ENCODE measurements at places on chromosomes 6 and 20.
A peak's percentile ranks its signal among the peaks of the same experiment; 100 is the strongest.

- DNase-seq: peak; percentile 5
- peaks cover 87% of the 10 kb centered on the region for H3K27me3 ChIP-seq
- peaks cover 7% of the 10 kb centered on the region for H3K4me1 ChIP-seq
Observed at GRCh38 chr6:10882657-10883171, 873 bp upstream of the GCM2 start.

DNA sequence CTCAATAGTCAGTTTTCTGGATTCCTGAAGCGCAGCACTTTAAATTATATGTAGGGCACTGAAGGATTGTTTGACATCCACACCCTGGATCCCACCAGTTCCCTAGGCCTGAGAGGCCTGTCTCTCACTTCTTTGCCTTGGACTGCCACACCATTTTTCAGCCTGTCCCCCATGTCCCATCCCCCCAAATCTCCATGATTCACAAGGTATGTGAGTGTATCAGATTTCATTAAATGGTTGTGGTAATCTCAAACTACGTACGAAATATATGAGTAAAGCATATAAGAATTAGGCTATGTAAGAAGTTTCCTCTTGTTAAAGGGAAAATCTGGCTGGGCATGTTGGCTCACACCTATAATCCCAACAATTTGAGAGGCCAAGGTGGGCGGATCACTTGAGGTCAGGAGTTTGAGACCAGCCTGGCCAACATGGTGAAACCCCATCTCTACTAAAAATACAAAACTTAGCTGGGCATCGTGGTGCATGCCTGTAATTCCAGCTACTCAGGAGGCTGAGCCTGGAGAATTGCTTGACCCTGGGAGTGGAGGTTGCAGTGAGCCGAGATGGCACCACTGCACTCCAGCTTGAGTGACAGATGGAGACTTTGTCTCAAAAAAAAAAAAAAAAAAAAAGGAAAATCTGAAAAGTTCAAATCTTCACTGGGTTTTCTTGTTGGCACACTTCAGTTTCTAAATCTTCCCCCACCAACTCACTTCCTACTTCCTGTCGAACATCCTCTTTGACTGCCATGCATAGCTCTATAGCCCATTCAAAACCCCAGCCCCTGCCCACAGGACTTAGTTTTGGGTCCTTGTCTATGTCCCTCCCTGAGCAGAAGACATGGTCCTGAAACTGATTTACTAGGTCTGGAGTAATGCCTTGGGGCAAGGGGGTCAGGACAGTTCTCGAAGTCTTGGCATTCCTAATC, 97.3 kb upstream of the SHLD1 start:
- no peak for DNase-seq
- no peak overlapping the region for H3K4me3 ChIP-seq
- H3K27ac ChIP-seq: peak overlapping the region; percentile 91
- H3K27me3 ChIP-seq: no peaks in the 10 kb centered on the region
- H3K4me1 ChIP-seq: peaks cover 14% of the 10 kb centered on the region

GRCh38 chr20:20731945-20732296, 19.5 kb upstream of the RALGAPA2 start:
- no peaks in the 10 kb centered on the region for H3K27me3 ChIP-seq
- H3K27ac ChIP-seq: no peak overlapping the region
- H3K36me3 ChIP-seq: no peaks in the 10 kb centered on the region
- no peak for DNase-seq
- H3K4me3 ChIP-seq: no peak overlapping the region
- H3K4me1 ChIP-seq: no peaks in the 10 kb centered on the region

GRCh38 chr6:36695414-36695813, 2.2 kb upstream of the RAB44 start:
- H3K36me3 ChIP-seq: no peaks in the 10 kb centered on the region
- DNase-seq: no peak
- H3K27me3 ChIP-seq: no peaks in the 10 kb centered on the region
- H3K4me1 ChIP-seq: no peaks in the 10 kb centered on the region
- no peak overlapping the region for H3K27ac ChIP-seq

GRCh38 chr6:146985111-146985510, 219.1 kb upstream of the STXBP5 start:
- no peaks in the 10 kb centered on the region for H3K36me3 ChIP-seq
- H3K4me1 ChIP-seq: peaks cover 9% of the 10 kb centered on the region
- H3K4me3 ChIP-seq: no peak overlapping the region
- DNase-seq: peak; percentile 68
- H3K27me3 ChIP-seq: no peaks in the 10 kb centered on the region
- no peak overlapping the region for H3K27ac ChIP-seq

GRCh38 chr20:52130406-52130805, 61.2 kb downstream of the ZFP64 start:
- no peaks in the 10 kb centered on the region for H3K27me3 ChIP-seq
- H3K4me1 ChIP-seq: no peaks in the 10 kb centered on the region
- no peak overlapping the region for H3K27ac ChIP-seq
- H3K4me3 ChIP-seq: no peak overlapping the region
- H3K36me3 ChIP-seq: no peaks in the 10 kb centered on the region
- no peak for DNase-seq

DNA sequence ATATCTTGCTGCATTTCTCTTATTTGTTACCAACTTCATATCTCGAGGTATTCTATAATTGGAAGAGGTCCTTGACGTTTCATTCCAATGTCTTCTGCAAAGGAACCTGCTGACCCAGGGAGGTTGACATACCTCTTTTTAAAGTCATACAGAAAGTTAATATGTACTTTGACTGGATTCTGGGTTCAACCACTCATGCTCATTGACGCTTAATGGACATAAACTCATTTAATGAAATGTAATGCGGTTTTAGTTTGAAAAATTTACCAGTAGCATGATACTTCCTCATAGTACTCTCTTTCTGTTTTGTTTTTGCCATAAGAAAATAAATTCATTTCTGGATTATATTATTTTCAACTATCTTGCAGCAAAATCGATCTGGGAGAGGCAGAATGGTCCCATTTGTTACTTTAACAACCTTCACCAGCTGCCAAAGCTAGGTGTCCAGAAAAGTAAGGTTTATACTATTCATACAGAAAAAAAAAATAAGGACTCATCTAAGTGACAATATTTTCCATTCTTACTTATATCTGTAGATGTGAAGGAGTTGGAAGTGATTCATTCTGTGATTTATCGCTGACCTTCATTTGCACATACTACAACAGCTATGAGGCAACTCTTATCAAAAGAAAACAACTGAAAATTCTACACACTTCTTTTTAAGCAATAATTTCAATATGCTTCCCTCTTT, 101.6 kb downstream of the ATXN1 start:
- peaks cover 5% of the 10 kb centered on the region for H3K4me1 ChIP-seq
- no peaks in the 10 kb centered on the region for H3K36me3 ChIP-seq
- H3K4me3 ChIP-seq: no peak overlapping the region
- DNase-seq: no peak
- no peaks in the 10 kb centered on the region for H3K27me3 ChIP-seq

DNA sequence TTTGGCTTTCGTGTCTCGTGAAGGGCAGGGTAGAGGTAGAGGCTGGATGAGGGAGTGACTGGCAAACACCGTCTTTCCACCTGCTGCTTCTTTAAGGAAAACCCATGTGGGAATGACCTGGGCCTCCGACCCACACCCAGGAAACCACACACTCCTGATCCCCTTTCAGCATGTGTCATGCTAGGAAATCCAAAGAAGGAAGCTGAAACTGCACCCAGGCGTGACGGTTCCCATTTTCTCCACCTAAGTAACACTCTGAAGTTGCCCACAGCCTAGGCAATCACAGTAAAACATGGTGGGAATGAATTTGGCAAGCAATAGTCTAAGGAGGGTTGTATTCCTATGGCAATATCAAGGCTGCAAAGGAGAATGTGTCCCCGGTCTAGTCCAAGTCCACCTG, 538.4 kb upstream of the NOX3 start:
- H3K4me3 ChIP-seq: no peak overlapping the region
- no peaks in the 10 kb centered on the region for H3K4me1 ChIP-seq
- no peaks in the 10 kb centered on the region for H3K36me3 ChIP-seq
- H3K27ac ChIP-seq: no peak overlapping the region

DNA sequence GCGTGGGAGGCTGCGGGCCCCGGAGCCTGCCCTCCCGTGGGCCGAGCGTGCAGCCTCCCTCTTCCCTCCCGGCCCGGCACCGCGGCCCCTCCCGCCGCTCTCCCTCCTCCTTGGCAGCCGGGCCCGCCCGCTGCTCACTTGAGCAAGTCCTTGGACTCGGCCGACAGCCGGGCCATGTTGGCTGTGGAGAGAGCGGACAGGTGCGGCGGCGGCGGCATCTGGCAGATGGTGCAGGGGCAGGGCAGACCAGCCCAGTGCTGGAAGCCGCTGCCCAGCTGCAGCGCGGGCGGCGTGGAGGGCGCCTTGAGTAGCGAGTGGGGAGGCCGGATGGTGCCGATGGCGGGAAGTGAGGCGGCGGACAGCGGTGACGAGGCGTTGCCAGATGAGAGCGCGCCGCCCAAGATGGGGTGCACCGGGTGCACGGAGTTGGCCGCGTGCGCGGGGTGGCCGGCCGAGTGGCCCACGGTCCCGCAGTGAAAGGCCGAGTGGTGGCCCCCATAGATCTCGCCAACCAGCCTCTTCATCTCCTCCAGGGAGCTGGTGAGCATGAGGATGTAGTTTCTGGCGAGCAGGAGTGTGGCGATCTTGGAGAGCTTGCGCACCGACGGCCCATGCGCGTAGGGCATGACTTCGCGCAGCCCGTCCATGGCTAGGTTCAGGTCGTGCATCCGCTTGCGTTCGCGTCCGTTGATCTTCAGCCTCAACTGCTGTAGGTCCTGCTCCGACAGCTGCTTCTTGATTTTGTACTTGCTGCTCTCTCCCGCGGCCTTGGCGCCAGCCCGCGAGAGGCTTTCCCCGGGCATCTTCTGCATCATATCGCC, 766 bp downstream of the OLIG3 start:
- H3K27ac ChIP-seq: no peak overlapping the region
- no peak for DNase-seq
- H3K4me3 ChIP-seq: no peak overlapping the region
- peaks cover 18% of the 10 kb centered on the region for H3K4me1 ChIP-seq
- H3K27me3 ChIP-seq: peaks cover 100% of the 10 kb centered on the region

GRCh38 chr6:160239929-160240690, 18.5 kb downstream of the SLC22A2 start:
- no peak for DNase-seq
- H3K36me3 ChIP-seq: no peaks in the 10 kb centered on the region
- H3K27ac ChIP-seq: peak overlapping the region; percentile 91
- no peaks in the 10 kb centered on the region for H3K27me3 ChIP-seq

DNA sequence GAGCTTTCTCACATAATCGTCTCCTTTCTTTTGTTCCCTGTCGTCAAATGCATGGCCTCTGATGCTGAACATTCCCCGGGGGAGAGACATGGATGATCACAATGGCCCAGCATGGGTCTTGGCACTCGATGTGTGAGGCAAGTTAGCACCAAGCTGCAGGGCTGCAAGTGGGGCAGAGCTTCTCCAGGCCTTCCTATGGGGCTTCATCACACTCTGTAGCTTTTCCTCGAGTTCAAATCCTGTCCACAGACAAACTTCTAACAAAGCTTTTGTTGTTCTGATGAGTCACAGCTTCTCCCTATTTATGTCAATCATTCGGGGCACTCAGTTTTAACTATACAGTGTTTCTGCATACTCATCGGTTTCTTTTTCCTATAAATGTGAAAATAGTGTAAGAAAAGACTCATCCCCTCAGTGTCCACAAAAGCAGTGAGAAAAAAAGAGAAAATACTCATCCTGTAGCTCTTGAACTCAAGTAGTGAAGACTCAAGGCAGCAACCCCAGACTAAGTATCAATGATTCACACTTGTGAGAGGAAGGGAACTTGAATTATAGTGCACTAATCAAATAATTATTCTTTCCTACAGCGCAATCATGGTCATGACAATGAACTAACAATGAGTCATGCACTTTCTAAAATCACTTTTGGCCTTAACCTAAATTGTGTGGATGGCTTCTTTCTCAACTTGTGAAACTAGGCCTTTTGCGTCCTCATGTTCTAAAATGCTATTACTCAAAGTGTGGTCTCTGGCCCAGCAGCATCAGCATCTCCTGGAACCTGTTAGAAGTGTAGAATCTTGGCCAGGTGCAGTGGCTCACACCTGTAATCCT, 68.4 kb upstream of the NOX3 start:
- DNase-seq: no peak
- no peak overlapping the region for H3K27ac ChIP-seq
- H3K36me3 ChIP-seq: no peaks in the 10 kb centered on the region
- H3K4me3 ChIP-seq: no peak overlapping the region

DNA sequence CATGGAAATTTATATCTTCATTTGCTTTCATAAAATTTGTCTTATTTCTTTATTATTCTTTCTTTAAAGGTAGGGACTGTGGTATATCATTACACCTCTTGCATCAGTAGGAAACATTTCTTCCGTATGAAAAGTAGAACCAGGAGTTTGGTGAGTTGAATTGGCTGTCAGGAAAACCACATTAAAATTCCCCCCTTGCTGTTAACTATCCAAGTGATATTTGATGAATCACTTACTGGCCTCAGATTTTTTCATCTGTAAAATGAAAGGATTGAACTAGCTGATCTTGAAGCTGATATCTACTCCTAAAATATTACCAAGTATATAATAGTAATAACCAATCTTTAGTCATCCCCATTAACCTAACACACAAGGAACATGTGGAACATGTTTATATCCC, 460.9 kb downstream of the GJA1 start:
- H3K4me1 ChIP-seq: no peaks in the 10 kb centered on the region
- H3K27ac ChIP-seq: no peak overlapping the region
- H3K36me3 ChIP-seq: no peaks in the 10 kb centered on the region
- H3K4me3 ChIP-seq: no peak overlapping the region

DNA sequence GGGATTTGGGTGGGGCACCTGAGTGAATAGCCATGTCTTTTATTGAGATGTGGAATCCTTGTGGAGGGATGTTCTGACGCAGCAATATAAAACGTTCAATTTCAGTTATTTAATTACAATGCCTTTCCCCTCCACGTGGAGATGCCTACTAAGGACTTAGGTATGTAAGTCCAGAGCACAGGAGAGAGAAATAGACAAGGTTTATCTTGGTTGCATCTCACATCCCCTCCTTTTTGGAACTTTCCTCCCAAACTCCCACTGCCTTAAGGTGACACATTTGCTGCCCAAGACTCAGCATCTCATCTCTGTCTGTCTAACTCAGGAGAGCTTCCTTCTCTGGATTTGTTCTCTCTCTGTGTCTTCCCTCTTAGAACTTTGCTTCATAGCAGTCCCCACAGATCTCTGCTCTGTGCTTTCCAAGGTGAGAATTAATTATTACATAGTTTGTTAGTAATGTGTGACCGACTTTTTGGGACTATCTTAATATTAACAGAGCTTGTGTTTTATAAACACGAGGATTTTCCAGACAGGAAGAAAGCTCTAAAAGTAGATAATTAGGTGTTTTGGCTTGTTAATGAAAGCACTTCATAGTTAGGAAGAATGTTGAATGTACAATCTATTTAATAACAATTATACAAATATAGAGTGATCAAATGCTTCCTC, 52.6 kb downstream of the COL19A1 start:
- no peaks in the 10 kb centered on the region for H3K36me3 ChIP-seq
- H3K27me3 ChIP-seq: no peaks in the 10 kb centered on the region
- H3K4me3 ChIP-seq: no peak overlapping the region
- H3K27ac ChIP-seq: no peak overlapping the region
- peaks cover 12% of the 10 kb centered on the region for H3K4me1 ChIP-seq

- H3K36me3 ChIP-seq: no peaks in the 10 kb centered on the region
- peaks cover 29% of the 10 kb centered on the region for H3K27me3 ChIP-seq
- H3K4me3 ChIP-seq: no peak overlapping the region
- no peaks in the 10 kb centered on the region for H3K4me1 ChIP-seq
- no peak for DNase-seq
Observed at GRCh38 chr20:2696646-2697045, 4.1 kb downstream of the EBF4 start.

- no peak for DNase-seq
- no peaks in the 10 kb centered on the region for H3K36me3 ChIP-seq
- H3K27ac ChIP-seq: no peak overlapping the region
- no peaks in the 10 kb centered on the region for H3K27me3 ChIP-seq
- no peak overlapping the region for H3K4me3 ChIP-seq
- peaks cover 8% of the 10 kb centered on the region for H3K4me1 ChIP-seq
Observed at GRCh38 chr6:43081043-43081442, 4.9 kb downstream of the PTK7 start.
